Stimulated activated CD8-positive, alpha-beta memory T cell treated with anti-CD3 and anti-CD28 coated beads, Interleukin-2, amount 100 ng/mL, for 48 hours (primary cell): ENCODE measurements at places on chromosomes 7 and 10.

GRCh38 chr7:144584726-144585125, 181.2 kb upstream of the NOBOX start:
- no peak for DNase-seq

DNA sequence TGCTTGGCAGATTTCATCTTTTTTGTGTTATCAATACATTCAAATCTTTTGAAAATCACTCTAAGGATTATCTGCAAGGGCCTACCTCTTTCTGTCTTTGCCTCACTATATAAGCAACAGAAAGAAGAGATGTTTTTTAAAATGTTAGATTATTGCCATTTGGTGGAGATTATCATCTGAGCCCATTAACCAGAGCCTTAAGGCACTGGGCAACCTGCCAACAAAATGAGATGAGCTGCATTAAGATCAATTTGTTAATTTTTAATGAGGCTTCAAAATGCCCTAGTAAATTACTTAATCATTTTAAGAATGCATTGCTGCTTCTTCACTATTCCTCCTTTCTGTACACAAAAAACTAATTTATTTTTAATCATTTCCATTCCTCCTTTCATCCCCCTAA, 314.1 kb downstream of the SNX13 start:
- no peak for DNase-seq

GRCh38 chr10:16996530-16996964, 133.1 kb downstream of the CUBN start:
- no peak for DNase-seq

GRCh38 chr7:65554-65953, 126.8 kb upstream of the FAM20C start:
- no peak for DNase-seq

DNA sequence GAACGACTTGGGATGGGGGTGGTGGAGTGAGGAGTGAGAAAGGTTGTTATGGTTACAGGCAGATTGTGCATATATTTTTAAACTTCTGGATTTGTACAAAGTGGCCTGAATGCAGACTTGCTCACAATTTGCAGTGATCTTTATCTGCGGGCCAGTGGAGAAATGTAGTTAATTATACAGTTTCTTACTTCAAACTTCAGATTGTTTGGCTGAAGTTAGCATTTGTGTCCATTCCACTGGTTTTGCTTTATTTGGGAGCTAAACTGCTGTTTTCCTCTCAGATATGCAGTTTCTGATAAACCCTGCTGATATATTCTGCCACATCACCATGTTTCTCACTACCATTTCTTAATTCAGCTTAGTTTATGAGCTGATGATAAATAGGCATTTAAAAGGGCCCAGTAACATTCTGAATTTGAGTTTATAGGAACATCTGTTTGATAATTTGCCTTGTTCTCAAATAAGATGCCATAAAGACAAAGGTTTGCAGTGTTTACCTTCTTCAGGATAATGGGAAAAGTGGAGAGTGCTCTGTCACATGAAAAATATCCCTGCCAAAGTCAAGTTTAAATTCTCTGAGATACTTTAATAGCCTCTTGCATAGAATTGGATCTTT, 170.1 kb downstream of the ST7 start:
- DNase-seq, result no peak

GRCh38 chr7:117772421-117772820, 100.8 kb downstream of the CTTNBP2 start:
- no peak for DNase-seq

DNA sequence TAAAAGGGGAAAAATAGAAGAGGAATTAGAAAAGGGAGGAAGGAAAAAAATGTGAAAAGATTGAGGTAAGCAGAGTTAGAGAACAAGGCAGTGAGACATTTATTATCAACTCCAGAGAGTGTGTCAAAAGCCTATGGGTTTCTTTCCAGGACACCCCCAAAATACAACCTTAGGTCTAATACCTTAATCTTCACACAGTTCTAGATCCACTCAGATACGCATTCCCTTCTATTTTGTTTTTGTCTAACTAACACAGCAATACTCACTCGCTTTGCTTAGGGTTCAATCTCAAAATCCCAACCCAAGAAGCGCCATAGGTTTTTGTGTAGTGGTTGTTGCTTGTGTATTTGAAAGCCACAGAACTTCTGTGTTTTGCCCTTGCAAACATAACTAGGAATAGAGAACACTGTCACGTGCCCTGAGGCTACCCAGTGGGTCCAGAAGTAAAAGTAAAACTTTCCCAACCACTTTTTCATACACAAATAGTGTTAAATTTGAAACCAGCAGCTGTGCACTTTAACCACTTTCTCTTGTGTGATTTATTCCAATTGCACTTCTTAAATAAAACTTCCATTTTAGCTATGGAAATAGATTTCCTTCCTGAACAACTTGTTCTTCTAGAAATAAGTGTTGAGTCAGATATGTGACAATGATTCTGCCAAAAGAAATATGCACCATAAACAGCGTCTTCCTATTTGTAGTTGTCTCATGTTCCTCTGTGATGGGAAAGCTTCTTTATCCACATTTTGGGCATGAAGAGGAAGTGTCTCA, 414.7 kb upstream of the GHITM start:
- no peak for DNase-seq

DNA sequence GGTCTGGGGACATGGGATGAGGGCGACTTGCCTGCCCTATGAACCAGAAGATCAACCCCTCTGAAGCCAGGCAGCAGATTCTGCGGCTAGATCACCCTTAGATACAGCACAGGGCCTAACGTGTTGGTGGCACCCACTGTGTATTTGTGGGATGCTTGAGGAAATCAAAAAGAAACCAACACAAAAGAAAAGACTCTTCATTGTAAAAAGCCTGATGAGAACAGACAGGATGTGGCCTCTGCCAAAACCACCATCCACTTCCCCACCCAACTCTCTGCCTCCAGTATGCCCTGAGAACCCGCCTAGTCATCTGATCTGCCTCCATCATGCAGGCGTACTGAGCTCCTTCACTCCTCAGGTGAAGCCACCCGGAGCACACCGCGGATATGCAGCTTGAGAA, 97.2 kb upstream of the INSYN2A start:
- peak; percentile 17 for DNase-seq

GRCh38 chr10:64080071-64080470, 558.9 kb downstream of the REEP3 start:
- no peak for DNase-seq

DNA sequence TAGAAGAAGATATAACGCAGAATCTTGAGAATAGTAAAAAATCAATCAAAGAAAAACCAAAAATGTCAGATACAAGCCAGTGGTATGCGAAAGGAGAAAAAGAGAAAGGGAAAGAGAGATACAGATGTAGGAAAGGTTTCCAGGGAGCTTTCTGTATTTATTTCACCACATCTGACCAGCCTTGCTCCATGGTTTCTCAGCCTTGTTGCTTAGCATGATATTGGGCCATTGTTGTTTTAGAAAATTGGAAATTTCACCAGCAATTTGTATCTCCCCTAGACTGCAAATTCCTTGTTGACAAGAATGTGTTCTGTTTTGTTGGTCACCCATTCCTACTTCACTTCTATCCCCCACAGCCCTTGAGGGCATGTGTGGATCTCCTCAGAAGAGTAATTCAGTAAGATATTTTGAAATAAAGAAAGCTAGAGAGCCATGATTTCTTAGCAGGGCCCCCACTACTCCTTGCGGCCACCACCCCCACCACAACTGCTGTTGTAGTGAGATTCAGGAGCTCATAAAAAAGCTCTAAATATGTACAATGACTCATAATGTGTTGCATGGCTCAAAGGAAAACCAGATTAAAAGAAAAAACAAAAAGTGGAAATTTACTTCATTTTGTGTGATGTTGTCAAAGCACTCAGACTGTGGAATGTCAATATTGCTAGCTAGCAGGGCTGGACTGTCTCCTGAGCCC, 138.7 kb downstream of the CHRM2 start:
- no peak for DNase-seq

- DNase-seq, result no peak
These were observed 2.0 kb upstream of the TBXAS1 start for GRCh38 chr7:139827042-139827441.

DNA sequence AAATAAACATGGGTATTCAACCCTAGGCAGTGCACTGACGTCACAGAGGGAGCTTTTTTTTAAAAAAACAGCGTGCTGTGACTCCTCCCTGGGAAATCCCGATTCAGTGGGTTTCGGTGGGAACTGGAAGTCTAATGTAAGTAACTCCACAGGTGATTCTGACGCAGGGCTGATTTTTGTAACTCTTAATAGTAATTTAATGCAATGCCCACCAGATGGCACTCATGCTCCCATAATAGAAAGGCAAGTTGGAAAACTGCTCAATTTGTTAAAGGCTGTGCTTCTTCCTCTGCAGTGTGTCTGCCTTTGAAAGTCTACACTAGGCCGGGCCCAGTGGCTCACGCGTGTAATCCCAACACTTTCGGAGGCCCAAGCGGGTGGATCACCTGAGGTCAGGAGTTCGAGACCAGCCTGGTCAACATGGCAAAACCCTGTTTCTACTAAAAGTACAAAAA, 10.9 kb upstream of the RSU1 start:
- peak; percentile 11 for DNase-seq

DNA sequence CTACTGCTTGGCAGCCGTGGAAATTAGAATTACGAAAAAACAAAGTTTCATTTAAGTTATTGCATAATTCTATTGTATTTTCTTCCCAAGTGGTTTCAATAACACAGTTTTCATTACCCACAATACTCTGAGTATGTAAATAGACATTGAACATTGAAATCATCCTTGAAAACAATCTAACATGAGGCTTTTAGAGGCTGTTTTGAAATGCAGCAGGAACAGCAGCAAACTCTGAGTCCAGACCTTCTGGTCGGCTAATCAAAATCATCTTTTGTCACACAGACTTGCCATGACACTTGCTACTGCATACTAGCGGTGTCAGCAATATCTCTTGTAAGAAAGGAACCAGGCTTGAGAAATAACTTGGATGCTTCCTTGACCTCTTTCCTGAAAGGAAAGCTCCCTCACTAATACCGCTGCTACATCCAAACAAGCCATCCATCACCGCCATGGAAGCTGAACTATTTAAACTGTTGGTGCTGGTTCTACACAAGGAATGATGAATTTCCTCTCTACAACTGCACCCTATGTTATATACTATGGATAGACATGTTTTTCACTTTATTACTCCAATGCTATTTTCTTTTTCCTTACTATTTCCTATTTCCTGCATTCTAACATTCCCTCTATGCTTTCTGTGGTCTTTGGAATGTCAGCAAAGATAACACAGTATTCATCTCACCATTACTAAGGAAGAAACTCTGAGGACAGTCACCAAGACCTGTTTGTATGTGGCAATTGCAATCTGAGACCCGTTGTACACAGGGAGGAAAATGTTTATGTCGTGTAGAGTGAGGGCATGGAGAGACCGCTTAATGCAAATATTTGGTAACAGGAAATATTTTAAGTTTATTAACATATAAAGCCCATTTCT, 130.8 kb downstream of the ITGA8 start:
- DNase-seq, result no peak

GRCh38 chr10:95907456-95908253, at the start of gene CC2D2B:
Gene CC2D2B (plus strand): TSS chr10:95907975. CDS start chr10:95911324, 3,349 bp downstream.
- peak; percentile 57 for DNase-seq

DNA sequence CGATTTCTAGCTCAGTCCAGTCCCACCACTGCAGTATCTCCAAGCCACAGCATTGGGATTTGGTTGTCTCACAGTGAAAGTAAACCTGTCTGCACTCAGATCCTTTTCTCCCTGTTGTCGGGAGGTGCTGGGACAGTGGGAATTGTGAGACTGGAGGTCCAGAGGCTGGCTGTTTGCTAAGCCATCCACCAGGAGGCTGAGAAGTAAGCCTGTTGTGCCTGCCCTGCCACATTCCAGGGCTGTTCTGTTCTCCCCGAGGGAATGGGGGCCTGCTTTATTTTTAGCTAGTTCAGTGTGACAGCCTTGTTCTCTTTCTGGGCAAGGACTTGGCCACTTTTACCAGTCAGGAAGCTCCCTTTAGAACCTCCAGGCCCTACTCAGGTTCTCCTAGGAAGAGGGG, 54.9 kb downstream of the HK1 start:
- DNase-seq, result no peak

DNA sequence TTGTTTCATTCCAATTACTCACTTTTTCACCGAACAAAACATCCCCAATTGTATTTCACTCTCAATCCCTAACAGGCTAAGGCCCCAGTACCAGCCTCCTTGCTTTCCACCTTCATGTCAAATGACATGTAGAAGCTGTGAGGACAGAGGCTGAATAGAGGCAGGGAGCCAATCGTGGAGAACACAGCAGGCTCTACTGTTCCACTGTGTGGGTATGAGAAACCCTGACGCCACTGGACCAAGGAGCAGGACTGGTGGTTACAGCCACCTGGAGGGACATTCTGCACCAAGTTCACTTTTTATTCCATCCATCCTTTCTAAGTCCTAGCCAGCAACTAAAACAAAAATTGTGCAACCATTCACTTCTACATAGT, 502.8 kb downstream of the SORCS1 start:
- DNase-seq, result no peak

GRCh38 chr10:121732656-121733445, 134.6 kb upstream of the FGFR2 start:
- no peak for DNase-seq

- DNase-seq, result no peak
These were observed 290.9 kb downstream of the CAMK1D start for GRCh38 chr10:12639996-12640944.

- DNase-seq, result no peak
These were observed 42.5 kb downstream of the ACBD5 start for GRCh38 chr10:27197980-27198620.

DNA sequence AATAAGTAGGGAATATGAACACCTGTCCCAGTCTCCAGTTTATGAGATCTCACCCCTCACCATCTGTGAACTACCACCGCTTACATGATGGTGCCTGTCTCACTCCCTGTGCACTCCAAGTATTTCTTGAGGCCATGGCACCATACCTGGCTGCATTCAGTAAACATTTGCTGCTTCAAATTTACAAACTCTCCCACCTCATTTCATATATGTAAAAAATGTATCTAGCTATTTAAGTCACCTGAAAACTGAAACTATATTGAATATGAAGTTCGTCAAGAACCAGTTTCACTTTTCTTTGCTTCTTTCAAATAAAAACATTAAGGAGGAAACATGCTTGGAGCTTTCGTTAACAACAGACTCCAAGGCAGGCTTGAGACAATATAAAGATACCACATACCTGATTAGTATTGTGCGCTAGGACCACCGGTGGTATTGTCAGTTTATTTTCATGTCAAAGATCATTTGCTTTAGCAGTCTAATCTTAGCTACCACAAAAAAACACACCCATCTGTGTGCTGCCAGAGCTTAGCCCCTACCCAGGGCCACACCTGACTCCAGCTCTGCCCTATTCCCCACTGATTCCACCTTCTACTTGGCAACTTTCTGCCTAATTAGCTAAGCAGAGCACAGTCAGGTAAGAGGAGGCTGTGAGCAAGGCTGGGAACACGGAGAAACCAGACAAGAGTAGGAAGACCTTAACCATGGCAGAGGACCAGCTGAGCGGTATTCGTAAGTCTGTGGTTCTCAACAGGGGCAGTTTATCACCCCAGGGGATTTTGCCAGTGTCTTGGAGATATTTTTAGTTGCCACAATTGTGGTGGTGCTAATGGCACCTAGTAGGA, 92.0 kb downstream of the ZFAND4 start:
- DNase-seq, result no peak
